ENCODE measurements at places on chromosomes 5 and 9. TPM values are rescaled to one million over a fixed set of nuclear protein-coding genes. Genes with fewer than 3 reads are reported as not detected.

Gene KIAA1191
- 55.5 TPM for total RNA-seq

- no peak for DNase-seq
- no peaks in the 10 kb centered on the region for H3K27me3 ChIP-seq
- H3K27ac ChIP-seq, result no peak overlapping the region
- no peak overlapping the region for H3K4me3 ChIP-seq
- no peaks in the 10 kb centered on the region for H3K36me3 ChIP-seq
- no peaks in the 10 kb centered on the region for H3K4me1 ChIP-seq
Measured at GRCh38 chr5:31720811-31721345, 81.9 kb downstream of the PDZD2 start.

Gene PCDHB14
- not detected for total RNA-seq

DNA sequence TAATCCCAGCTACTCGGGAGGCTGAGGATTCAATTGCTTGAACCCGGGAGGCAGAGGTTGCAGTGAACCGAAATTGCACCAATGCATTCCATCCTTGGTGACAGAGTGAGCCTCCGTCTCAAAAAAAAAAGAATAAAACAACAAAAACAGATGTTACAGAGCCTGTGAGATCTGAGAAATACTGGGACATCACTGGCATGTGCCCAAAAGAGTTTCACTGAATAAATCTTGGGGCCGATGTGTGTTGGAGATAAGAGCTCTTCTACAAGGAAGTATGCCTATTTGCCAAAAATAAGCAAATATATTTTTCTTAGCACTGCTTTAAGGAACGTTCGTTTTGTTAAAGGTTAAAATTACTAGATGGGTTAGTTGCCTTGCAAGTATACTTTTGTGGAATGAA is 55.1 kb downstream of the KIAA1958 start:
- no peak overlapping the region for H3K27ac ChIP-seq
- H3K4me1 ChIP-seq, result peaks cover 13% of the 10 kb centered on the region
- H3K27me3 ChIP-seq, result no peaks in the 10 kb centered on the region
- H3K36me3 ChIP-seq, result peaks cover 4% of the 10 kb centered on the region

DNA sequence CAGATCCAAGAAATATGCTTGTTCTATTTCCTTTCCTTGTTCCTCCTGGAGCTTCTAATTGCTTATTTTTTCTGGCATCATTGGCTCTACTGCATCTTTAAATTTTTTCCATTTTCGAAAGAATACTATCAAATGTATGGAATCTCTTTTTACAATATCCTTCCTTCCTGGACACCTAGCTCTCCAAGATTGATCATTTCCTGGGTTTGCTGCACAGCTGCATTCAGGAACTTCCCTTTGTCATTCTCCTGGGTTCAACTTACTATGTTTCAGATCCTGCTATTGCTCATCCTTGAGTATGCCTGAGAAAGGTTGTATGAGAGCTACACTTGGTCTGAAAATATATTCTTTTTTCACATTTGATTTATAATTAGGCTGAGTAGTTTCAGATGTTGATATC is 73.7 kb upstream of the ERCC6L2 start:
- H3K27ac ChIP-seq, result no peak overlapping the region
- DNase-seq, result no peak
- H3K27me3 ChIP-seq, result peaks cover 38% of the 10 kb centered on the region
- no peaks in the 10 kb centered on the region for H3K36me3 ChIP-seq
- H3K4me1 ChIP-seq, result no peaks in the 10 kb centered on the region

Data from activated T-helper 2 cell treated with anti-CD3 and anti-CD28 coated beads, Interferon-gamma antibody, Interleukin-2, Interleukin-4, amounts not matched to agents 10 μg/mL and 5 μg/mL and 100 μg/mL, durations not matched to agents 14 hours and 24 hours and 36 hours (primary cell).